Fibroblast of lung (primary cell): ENCODE measurements at places on chromosomes 5 and 9. TPM values are rescaled to one million over a fixed set of nuclear protein-coding genes. Genes with fewer than 3 reads are reported as not detected.

- no peaks in the 10 kb centered on the region for H3K4me1 ChIP-seq
- H3K4me3 ChIP-seq, result no peak overlapping the region
These were observed 996.3 kb downstream of the TAF11L14 start for GRCh38 chr5:18630458-18631045.

GRCh38 chr9:110007477-110008270 lies 200.3 kb downstream of the C9orf152 start:
- no peaks in the 10 kb centered on the region for H3K36me3 ChIP-seq
- no peaks in the 10 kb centered on the region for H3K4me1 ChIP-seq
- H3K27me3 ChIP-seq, result no peaks in the 10 kb centered on the region

- no peak overlapping the region for H3K4me3 ChIP-seq
- peak; percentile 16 for DNase-seq
- no peak overlapping the region for H3K27ac ChIP-seq
These were observed 19.1 kb upstream of the KCNMB1 start for GRCh38 chr5:170408226-170408625.

DNA sequence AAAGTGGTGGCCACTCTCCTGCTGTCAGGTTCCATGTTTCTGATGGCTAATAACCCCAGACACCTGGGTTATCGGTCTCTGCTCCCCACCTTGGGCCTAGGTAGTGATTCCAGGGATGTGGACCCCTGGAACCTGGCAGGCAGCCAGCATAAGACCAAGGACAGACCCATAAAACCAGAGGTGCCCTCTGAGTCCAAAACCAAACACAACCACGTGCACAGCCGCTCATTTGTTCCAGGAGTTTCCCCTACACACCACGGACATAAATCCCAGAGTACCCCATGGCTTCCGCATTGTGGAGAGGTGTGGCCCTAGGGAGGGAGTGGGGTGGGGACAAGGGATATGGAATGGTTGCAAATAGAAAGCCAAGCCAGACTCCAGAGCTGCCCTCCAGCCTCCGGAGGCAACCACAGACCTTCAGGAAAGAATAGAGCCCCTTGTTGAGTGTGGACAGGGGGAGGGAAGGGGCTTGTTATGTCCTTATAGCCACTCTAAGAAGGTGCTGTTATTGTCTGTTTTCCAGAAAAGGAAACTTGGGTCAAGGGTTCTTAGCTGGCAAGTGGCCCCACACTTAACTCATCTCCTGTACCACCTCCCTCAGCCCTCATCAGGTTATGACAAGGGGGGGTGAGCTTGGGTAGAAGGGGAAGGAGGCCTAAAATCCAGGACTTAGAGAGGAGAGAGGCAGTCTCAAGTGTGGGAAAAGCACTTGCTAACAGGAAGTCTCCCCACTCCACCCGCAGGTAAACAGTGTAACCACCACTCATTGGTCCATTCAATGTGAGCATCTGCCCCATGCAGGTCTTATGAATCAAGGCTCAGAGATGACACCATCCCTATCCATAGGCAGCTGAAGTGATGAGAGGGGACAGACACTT lies 23.6 kb upstream of the CYSTM1 start:
- no peak overlapping the region for H3K27ac ChIP-seq
- H3K4me1 ChIP-seq, result no peaks in the 10 kb centered on the region
- DNase-seq, result no peak

DNA sequence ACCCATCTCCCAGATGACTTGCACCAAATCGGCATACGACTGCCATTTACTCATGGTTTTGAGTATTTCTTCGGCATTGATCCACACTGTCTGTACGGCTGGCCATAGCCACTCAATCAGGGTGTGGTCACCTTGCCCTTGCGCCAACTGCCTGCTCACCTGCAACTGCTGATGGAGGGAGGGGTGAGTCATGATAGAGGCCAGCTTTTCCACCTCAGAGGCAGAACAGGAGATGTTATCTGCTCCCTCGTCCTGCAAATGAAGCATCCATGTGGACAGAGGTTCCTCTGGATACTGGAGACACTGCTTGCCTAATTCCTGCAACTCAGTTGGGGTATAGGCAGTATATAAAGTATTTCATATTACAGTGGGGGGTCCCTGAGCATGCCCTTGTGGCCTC lies 85.6 kb upstream of the ATP10B start:
- H3K36me3 ChIP-seq, result no peaks in the 10 kb centered on the region
- no peaks in the 10 kb centered on the region for H3K27me3 ChIP-seq
- H3K4me3 ChIP-seq, result no peak overlapping the region
- no peaks in the 10 kb centered on the region for H3K4me1 ChIP-seq

DNA sequence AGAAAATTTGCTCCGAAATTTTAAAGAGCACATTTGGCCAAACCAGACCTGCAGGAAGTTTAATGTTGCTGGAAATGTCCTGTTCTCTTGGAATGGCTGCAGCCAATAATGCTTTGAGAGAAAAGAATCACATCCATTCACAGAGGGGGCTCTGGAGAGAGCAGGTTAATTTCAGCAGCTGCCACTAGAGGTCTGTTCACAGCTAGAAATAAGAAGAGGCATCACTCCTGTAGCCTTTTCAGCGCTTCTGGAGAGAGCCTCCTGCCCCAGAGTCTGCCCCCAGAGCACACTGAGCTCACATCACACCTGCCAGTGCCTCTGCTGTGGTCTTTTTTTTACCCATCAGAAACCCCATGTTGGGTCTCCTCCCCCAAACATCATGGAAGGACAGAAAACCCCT lies 124.8 kb upstream of the RAD23B start:
- H3K4me1 ChIP-seq, result no peaks in the 10 kb centered on the region
- no peaks in the 10 kb centered on the region for H3K36me3 ChIP-seq
- H3K27me3 ChIP-seq, result peaks cover 2% of the 10 kb centered on the region
- no peak overlapping the region for H3K27ac ChIP-seq

- H3K4me3 ChIP-seq, result no peak overlapping the region
- no peaks in the 10 kb centered on the region for H3K36me3 ChIP-seq
- H3K4me1 ChIP-seq, result no peaks in the 10 kb centered on the region
- no peak for DNase-seq
These were observed 318.3 kb upstream of the WWC1 start for GRCh38 chr5:167973126-167973525.

- no peaks in the 10 kb centered on the region for H3K27me3 ChIP-seq
- H3K4me3 ChIP-seq, result no peak overlapping the region
- no peaks in the 10 kb centered on the region for H3K36me3 ChIP-seq
- peak; percentile 4 for DNase-seq
- H3K4me1 ChIP-seq, result no peaks in the 10 kb centered on the region
These were observed 43.8 kb downstream of the SPINK5 start for GRCh38 chr5:148107608-148108007.

EDIL3 gene
- 9.2 and 12.1 TPM in 2 replicates for total RNA-seq

ABLIM3 gene
- 37.2 and 48.1 TPM in 2 replicates for total RNA-seq
